Midbrain (tissue), 1 donor: ENCODE measurements at places on chromosomes 7 and 10.

DNA sequence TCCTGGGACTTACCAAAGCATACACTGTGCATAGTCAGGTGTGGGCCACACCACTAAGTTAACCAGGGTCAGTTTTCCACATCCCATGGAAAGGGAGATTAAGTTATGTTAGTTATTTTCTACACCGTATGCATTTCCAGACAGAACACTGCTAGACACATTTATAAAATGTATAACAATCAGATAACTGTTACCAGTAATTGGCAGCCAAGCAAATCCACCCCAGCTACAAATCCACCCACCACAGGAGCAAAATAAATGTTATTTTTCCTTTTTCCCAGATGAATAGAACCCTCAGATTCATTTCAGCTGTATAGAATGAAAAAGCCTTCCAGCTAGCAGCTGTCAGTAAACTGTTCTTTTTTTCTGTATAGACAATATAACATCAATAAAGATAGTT, 256.9 kb upstream of the FZD1 start:
- DNase-seq: no peak

DNA sequence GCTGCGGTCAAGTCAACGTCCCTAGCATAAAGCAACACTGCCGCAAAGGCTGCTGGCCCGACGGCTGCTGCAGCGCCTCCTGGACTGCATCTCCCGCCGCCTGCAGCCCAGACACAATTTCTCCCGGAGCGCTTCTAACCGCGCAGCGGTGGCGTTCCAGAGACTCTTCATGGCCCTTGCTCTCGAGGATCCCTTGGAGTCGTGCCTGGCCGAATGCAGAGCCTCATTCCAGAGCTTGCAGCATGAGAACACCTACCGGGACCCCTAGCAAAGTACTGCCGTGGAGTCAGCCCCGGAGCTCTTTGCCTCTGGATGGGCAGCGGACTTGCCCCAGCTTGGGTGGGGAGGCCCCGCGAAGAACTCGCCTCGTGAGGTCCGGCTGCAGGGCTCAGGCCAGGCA, 79.7 kb upstream of the ZNF32 start:
- DNase-seq: no peak

DNA sequence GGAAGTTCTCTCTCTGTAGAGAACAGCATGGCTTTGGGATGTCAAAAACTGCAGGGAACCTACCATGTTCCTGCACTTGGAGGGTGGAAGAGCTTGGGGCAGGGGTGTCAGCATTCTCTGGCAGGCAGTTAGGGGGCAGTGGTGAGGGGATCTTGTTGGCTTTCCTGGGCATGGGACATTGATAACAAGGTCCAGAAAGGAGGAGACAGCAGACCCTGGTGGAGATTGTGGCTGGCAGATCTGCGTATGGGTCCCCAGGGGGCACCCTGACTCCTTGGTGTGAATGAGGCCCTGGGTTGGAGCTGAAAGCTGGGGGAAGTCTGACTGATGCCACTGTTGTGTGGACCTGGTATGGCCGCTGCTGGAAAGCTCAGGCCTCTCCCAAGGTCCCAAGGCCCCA, 22.9 kb upstream of the CAMK2B start:
- DNase-seq: no peak

- DNase-seq: peak; percentile 17
Observed at GRCh38 chr7:3916146-3916545, 615.1 kb downstream of the SDK1 start.

DNA sequence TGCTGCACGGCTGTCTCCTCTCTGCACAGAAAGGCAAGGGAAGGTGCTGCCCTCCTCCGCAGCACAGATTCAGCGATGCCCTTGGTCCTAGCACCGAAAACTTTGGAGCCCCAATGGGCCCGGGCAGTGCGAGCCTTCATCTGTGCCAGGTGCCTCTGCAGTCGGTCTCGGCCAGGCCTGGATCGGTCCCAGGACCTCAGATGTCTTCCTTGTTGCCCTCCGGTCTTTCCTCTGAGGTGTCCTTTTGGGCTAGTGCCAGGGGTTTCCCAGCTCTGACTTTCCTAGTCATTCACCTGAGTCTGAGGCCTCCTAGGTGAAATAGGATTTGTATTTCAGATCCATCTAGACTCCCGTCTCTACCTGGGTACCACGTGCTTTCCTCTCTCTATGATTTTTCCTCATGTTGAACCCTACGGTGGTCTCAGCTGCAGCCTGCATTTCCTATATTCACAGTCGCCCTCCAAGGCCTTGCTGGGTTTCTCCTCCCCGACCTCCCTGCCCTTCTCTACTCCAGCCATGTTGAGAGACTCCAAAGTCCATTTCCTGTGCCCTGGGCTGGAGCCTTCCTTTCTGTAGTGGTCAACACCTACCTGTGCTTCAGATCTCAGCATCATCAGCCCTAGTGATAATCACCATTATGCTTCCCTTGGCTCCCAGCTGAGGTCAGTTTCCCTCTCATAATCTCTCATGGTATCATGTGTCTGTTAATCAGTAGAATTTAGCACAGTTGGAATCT, 92.0 kb upstream of the PRSS58 start:
- DNase-seq: no peak

DNA sequence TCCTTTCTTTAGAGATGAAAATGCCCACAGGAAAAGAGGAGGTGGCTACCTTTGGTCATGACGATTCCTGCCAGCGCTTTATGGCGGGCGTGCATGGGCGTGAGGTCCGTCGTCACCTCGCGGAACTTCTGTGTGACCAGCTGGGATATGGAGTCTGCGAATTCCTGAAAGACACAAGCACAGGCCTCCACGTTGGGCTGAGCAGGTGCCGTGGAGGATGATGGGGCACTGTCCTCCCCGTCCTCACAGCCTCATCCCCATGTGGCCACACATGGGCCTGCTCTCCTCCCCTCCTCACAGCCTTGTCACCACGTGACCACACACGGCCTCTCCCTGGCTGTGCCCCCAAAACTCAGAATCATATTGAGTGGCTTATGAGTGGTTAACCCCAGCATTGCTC, 214.7 kb downstream of the WDR37 start:
- no peak for DNase-seq

- peak; percentile 93 for DNase-seq
Observed at GRCh38 chr7:37201003-37201875, 247.4 kb downstream of the ELMO1 start.

DNA sequence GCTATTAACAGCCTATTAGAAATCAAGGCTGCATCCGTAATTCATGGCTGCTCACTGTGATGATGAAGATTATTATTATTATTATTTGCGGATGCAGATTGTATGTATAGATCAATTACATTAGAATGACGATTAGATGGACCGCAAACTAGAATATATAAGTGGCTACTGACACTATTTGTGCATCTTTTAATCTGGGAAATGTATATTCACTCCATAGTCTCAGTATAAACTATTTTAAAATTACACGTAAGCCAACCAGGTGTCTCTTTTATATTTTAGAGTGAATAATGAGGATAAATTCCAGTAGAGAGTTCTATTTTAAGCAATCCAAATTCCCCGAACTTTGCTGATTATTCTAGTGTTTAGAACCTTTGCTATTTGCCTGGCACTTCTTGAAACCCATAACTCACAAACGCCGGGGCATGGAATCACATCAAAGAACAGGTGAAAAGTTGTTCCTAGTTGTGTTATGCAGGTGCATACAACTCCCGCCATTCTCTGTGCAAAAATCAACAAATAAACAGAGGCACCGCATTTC, 509 bp upstream of the ING3 start:
- DNase-seq: peak; percentile 47

DNA sequence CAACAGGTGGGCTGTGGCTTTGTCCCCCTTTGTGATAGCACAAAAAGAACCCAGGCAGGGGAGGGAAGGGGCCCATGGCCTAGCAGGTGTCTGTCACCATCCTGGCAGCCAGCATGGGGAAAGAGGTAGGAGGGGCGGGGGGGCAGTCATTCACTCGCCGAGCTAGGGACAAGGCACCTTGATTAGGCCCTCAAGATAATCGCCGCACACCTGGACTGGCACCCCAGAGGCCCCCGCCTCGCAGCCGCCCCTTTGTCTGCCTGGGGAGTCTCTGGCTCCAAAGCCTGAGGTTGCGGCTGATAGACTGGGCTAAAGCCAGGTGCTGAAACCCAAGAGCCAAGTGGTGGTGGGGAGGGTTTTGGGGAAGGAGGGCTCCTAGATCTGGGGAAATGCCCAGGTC, 151.2 kb upstream of the PCBD1 start:
- no peak for DNase-seq

- no peak for DNase-seq
Observed at GRCh38 chr10:23610626-23611307, 171.9 kb downstream of the OTUD1 start.

- DNase-seq: no peak
Observed at GRCh38 chr10:7484456-7485243, 73.8 kb upstream of the SFMBT2 start.

- DNase-seq: peak; percentile 33
Observed at GRCh38 chr7:91940171-91940570, 491 bp upstream of the AKAP9 start.

DNA sequence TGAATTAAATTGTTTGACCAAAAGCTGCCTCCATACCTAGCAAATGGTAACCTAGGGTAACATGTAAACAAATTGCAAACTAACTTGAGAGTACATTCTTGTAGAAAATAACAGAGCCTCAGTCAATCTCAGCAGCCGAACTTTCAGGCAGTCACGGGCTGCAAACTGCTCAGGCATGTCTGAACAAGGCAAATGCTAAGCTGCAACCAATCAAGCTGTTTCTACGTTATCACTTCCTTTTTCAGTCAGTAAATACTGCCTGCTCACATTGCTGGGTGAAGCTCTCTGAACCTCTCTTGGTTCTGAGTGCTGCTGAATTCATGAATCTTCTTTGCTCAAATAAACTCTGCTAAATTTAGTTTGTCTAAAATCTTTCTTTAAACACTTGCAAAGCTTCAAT, 1212.4 kb downstream of the SORCS1 start:
- peak; percentile 25 for DNase-seq

DNA sequence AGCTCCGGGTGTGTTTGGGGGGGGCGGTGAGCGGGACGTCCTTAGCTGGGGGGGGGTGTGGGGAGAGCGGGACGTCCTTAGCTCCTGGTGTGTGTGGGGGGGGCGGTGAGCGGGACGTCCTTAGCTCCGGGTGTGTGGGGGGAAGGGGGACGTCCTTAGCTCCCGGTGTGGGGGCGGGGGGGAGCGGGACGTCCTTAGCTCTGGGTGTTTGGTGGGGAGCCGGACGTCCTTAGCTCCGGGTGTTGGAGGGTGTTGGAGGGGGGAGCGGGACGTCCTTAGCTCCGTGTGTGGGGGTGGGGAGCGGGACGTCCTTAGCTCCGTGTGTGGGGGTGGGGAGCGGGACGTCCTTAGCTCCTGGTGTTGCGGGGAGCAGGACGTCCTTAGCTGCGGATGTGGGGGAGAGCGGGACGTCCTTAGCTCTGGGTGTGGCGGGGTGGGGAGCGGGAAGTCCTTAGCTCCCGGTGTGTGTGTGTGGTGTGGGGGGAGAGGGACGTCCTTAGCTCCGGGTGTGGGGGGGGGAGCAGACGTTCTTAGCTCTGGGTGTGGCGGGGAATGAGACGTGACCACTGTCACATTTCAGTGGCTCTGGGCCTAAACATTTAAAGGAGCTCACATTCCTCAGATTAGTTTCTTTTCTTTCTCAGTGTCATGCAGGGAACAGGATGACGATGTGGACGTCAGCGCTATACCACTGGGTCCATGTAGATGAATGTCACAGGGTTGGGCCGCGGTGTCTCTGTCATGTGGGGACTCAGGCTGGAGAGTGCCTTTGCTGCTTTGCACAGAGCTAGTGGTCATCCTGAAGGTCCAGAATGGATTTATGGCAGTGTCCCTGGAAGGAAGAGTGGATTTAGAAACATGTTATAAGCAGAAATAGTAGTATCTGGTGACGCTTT, 7.5 kb downstream of the DYNC2I1 start:
- peak; percentile 23 for DNase-seq

GRCh38 chr7:103821092-103821491, 168.4 kb downstream of the RELN start:
- DNase-seq: peak; percentile 7

DNA sequence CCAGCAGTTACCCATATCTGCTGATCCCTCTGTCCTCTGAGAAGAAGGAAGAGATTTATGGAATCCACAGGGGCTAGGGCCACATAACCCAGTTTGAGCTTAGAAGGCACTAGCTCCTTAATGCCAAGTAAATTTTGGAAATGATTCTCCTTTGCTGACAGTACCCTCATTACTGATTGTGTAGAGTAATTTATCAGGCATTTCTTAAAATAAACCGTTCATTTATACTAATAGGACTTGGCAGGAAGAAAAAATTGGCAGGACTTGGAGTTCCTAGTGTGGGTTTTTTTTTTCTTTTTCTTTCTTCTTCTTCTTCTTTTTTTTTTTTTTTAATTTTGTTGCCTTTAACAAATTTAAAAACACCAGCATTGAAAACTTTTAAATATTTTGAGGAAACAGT, 645.7 kb downstream of the SUGCT start:
- peak; percentile 13 for DNase-seq

GRCh38 chr7:150332852-150333635, 8.4 kb downstream of the RARRES2 start:
- no peak for DNase-seq

DNA sequence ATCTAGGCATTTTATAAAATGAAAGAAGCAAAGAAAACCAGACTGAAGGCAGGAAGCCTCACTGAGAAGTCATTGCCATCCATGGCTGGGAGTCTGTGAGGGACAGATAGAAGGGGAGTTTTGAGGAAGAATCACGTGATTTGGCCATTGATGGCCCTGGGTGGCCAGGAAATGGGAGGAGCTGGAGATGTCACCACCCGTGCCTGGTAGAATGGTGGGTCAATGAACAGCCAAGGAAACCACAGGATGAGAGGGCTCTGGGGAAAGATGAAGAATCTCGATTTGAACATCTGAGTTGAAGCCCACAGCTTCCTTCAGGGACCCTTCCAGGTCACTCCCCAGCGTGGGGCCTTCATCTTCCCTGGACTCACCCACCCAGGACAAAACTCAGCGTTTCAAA, 103.3 kb upstream of the CHST15 start:
- no peak for DNase-seq

DNA sequence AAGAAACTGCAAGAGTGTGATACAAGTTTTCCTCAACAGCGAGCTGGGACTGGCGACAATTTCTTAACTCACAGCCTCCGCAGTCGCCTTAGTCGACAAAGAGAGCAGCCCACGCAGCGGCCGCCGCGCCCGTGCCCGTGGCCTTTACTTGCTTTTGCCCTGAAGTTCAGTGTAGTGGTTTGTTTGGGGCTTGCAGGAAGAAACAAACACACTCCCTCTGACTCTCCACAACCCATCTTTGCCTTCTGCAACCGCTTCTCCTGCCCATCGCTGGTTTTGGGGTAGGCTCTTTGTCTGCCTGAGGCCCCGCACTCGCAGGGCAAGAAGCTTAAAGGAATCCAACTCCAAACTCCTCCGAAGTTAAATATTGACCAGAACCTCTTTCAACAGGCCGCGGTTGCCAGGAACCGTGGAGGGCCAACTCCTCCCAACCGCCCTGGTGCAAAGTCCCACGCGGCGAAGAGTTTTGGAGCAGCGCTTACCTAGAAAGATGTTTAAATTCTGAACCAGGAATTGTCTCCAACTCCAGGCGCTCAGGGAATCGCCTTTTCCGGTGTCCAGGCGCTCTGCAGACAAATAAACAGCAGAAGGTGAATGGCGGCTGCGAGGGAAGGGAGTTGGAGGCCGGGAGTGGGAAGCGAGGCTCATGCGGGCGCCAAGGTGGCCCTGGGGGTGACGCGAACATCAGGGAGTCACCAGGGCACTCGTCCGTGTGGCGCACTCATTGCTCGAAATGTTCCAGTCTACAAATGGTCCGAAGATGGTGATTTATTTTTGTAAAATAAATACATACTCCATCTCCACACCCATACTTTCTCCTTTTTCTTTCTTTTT, 8.3 kb downstream of the HOXA4 start:
- no peak for DNase-seq
